WERI-Rb-1 (cell line): ENCODE measurements at places on chromosomes 16 and 17.

- DNase-seq, result no peak
These were observed 2064.6 kb downstream of the TP53TG3F start for GRCh38 chr16:35523991-35524390.

DNA sequence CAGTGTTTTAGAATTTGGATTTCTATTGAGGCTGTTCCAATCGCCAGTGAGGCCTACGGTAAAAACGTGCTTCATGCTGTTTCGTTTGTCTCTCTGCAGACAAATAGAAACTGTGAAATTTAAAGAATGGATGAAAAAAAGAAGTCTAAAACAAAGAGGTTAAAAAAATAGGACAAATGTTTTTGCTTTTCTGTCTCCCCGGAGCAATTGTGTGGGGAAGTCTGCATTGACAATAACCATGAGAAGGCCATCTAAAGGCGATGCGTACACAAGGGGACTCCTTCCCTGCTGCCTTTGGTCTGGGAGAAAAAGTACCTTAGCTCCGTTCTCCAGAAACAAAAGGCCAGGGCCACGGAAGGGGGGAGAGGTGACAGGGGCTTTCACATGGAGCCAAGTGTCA, 4.6 kb upstream of the ZFHX3 start:
- DNase-seq, result no peak

DNA sequence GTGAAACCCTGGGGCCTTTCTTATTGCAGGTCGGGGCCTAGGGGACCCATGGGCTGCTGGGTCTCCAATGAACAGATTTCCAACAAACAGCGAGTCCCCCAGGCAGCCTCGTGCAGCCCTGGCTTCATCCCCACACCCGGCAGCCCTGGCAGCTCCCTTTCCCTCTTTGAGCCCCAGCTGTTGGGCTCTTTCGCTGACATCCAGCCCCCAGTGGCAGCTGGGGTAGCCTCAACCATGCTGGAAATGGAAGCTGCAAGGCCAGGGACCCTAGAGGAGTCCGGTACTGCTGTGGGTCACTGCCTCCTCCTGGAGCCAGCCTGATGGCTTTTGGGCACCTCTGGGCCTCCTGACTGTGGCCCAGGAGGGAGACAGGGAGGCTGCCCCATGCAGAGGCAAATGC, 5.9 kb downstream of the RPUSD1 start:
- no peak for DNase-seq

GRCh38 chr17:6303664-6304063, 131.3 kb downstream of the AIPL1 start:
- no peak for DNase-seq

GRCh38 chr17:74088934-74089329, 114.5 kb upstream of the RPL38 start:
- no peak for DNase-seq

DNA sequence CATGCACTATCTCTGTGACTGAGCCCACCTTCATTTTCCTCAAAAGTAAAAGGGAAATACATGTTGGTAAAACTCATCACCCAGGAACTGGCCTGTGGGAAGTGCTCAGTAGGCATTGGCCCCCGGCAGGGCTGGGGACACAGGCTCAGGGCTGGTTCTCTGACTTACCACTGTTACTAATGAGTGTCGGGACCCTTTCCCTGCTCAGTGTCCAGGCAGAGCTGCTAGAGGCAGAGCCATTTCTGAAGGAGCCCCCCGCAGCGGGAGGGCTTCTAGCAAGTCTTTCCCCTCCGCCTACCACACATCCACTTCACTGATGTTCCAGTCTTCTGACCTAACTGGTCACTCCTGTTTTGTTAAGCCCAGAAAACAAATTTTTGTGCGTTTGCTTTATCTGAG, 1.7 kb upstream of the PEMT start:
- no peak for DNase-seq

GRCh38 chr17:59641799-59642484, 22.2 kb downstream of the CLTC start:
- DNase-seq, result no peak

- DNase-seq, result no peak
These were observed 5.4 kb downstream of the ZCCHC14 start for GRCh38 chr16:87487361-87487924.

DNA sequence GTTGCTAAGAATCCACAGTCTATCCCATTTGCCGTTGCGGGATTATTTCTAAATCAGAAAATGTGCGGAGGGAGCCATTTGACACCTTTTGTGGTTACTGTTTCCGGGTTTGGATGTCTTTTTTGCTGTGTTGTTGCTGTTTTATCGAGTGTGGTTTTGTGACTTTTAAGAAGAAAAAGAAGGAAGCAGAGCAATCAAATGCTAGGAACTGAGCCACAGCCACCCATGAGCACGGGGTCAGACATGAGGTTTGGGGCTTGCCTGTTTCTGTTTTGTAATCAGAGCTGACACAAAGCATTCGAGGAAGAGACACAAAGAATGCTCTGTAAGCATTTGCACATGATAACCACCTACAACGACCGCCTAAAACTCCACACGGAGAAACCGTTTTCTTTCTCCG, 53.1 kb upstream of the CHMP6 start:
- no peak for DNase-seq

DNA sequence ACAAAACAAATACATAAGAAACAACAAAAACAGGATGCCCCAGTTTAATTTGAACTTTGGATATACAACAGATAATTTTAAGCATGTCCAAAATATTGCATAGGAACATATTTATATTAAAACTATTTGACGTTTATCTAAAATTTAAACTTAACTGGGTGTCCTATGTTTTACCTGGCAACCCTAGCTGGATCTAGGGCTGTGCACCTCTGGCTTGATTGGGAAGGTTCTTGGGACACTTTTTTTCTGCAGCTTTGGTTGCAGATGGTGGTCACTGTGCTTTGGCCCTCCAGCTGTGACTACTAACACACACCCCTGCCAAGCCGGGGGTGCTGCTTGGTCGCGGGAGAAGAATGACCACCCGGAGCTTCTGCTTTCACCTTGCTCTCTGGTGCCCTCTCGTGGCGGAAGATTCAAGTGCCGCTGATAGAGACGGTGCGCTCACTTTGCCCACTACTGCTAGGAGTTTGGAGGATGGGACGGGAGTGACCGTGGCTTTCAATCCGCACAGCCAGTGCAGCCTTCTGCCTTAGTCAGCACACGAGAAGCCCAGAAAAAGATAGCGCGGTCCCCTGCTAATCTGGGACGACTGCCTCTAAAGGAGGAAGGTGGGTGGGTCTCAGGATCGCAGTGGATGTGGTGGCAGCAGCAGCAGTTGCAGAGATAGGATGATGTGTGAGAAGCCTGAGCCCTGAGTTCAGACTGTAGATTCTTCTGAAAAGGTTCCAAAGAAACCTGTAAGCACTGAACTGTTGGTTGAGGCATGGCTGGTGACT, 6.7 kb downstream of the SPACA3 start:
- peak; percentile 71 for DNase-seq

GRCh38 chr16:17386229-17386628, 84.5 kb downstream of the XYLT1 start:
- peak; percentile 28 for DNase-seq

- DNase-seq, result no peak
These were observed 47.1 kb downstream of the TVP23C start for GRCh38 chr17:15516150-15516549.

DNA sequence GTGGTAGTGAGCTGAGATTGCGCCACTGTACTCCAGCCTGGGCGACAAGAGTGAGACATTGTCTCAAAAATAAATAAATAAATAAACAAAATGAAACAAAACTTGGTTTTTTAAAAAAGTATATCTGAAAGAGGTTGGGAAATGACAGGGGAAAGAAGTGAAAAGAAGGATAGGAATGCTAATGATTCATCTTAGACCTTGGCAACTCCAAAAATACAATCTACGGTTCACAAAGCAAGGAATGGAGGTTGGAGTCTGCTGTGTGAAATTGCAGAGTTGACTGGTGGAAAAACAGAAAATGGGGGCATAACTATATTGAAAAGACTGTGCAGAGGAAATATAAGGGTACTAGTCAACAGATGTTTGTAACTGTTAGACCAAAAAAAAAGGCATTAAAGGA, 40.0 kb upstream of the CD300E start:
- no peak for DNase-seq

DNA sequence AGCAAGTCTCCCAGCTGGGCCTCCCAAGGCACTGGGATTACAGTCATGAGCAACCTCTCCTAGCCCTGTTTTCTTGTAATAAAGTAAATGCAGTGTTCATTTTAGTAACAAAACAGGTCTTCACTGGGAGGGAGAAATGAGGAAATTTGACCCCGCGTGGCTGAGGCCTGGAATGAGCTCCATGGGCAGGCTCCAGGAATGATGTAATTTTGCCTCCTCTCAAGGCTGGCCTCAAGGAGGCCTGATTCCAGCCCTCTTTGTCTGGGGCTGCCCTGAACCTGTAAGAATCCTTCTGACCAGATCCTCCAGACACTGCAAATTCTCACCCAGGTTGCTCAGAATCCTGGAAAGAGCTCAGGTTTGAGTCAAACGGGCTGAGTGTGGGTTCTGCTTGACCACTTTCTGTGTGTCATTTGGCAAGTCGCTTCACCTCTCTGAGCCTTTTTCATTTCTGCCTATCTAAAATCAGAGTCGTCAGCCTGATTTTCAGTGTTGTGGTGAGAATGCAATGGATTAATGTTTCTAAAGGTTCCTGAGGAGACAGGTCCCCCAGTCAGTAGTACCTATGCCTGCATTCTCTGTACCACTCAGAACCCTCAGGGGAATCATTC, 57.1 kb downstream of the RAB11FIP4 start:
- DNase-seq, result no peak

GRCh38 chr17:37720989-37721388, 23.9 kb downstream of the HNF1B start:
- no peak for DNase-seq
